CD4-positive, alpha-beta T cell (primary cell): ENCODE measurements at places on chromosomes 7 and 10.

- DNase-seq, result peak; percentile 43
These were observed 44.2 kb downstream of the PDLIM1 start for GRCh38 chr10:95246582-95247051.

GRCh38 chr7:31101544-31101943, 49.4 kb downstream of the ADCYAP1R1 start:
- no peak for DNase-seq

DNA sequence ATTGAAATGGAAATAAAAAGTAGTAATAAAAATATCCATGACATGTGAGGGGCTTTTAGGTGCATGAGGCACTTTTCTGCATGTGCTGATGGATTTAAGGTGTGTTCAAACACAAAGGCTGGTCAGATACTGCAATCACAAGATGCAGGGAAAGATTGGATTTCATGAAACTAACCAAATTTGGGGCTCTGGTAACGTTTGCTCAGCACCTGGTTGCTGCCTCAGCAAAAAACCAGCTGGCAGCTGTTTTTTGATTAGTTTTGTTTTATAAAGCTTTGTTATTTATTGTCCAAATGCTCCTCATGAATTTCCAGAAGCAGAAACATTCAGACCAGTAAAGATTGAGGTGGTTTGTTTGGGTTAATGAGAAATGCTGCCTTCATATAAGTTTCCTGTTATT, 195.7 kb upstream of the NRG3 start:
- DNase-seq, result no peak

DNA sequence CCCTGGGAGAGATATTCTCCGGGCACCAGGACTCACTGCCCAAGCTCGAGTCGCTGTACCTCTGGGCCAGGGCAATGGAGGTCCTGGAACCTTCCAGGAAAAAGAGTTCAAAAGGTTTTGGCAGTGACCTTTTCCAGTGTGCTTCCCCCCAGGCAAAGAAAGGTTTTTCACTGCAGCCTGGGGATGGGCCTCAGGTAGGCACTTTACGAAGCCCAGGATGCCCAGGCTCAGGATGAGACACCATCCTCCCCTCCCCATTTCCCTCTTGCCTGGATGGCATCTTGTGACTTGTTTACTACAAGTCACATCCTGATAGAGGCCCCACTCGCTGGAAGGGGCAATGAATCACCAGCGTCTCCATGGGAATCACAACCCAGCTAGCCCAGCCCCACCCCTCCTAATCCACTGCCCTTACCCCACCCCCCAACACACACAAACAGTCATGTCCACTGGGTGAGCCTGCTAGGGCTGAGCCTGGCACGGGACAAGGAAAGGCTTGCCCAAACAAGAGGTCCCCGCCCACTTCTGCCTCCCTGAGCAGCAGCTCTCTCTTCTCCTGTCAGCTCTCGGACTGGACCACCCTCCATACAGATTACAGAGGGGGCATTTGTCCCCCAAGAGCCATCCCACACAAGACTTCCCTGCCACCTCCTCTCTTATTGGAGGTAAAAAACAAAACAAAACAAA, 93.8 kb upstream of the SMNDC1 start:
- DNase-seq, result no peak
